ENCODE measurements at places on chromosomes 5 and 9. TPM values are rescaled to one million over a fixed set of nuclear protein-coding genes. Genes with fewer than 3 reads are reported as not detected.
A peak's percentile ranks its signal among the peaks of the same experiment; 100 is the strongest.

DNA sequence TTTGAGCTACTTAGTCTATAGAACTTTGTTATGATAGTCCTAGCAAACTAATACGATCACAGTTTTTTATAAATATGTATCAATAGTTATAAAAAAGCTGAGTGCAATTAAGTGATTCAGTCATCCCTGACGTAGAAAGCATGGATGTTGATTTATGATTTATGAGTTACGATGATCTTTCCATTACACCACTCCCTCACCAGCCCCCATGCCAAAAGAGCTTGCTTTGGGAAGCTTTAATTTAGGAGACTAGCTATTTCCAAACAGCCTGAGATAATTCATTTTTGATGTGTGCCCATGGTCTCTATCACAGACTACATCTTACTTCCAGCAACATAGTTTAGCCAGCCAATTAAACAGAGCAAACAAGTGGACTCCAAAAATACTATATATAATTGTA is 256.8 kb downstream of the GABRG2 start:
- no peak for DNase-seq
- no peaks in the 10 kb centered on the region for H3K4me1 ChIP-seq
- H3K4me3 ChIP-seq: no peak overlapping the region
- no peak overlapping the region for H3K27ac ChIP-seq

DNA sequence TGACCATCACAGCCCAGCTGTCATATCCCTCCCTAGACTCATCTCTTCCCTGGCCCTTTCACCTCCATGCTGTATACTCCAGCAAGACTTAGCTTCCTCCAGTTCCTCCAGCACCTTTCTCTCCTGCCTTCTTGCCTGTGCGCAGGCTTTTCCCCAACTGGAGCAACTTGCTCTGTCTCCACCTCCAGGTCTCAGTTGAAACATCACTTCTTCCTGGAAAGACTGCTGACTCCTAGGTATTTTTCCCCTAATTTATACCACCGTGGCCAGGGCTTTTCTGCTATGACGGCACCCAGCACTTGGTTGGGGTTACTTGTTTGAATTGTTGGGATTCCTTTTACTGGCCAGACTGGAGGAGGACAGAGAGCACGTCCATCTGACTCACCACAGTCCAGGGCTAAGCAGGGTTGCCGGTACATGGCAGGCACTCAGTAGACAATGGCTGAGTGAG is 67.5 kb downstream of the KCNIP1 start:
- no peak for DNase-seq
- H3K4me3 ChIP-seq: no peak overlapping the region
- H3K4me1 ChIP-seq: peaks cover 14% of the 10 kb centered on the region
- H3K36me3 ChIP-seq: peaks cover 3% of the 10 kb centered on the region

DNA sequence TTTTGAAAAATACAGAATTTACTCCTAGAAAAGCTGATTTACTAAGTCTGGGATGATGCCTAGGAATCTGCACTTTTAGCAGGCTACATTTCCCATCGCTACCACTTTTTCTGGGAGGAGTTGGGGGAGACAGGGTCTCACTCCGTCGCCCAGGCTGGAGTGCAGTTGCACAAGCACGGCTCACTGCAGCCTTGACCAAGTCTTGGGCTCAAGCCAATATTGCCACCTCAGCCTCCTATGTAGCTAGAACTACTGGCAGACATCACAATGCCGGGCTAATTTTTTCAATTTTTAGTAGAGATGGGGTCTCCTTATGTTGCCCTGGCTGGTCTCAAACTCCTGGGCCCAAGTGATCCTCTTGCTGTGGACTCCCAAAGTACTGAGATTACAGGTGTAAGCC is 85.9 kb downstream of the NR6A1 start:
- no peaks in the 10 kb centered on the region for H3K4me1 ChIP-seq
- no peak overlapping the region for H3K27ac ChIP-seq
- no peak overlapping the region for H3K4me3 ChIP-seq
- H3K36me3 ChIP-seq: no peaks in the 10 kb centered on the region

DNA sequence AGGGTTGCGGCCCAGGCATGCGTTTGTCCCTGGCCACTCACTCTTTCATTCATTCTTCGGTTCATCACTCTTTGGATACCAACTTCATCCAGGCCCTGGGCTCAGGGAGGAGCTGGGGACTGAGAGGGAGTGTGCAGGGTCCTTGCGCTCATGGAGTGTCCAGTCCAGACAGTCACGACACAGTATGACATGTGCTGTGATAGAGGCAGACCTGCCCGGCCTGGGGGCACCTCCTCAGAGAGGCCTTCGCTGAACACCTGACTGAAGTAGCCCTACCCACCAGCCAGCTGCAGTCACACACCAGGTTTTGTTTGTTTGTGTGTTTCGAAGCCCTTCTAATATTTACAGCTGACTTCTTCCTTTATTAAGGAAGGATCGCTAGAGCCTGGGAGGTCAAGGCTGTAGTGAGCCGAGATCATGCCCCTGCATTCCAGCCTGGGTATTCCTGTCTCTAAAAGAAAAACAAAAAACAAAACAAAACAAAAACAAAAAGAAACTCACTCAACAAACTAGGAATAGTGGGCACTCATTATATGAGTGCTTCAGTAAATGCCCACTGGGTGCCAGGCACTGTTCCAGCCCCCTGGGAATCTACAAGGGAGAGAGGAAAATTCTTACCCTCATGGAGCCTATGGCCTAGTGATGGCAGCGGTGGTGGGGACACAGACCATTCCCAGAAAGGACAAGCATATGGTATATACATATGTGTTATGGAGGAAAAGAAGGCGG is 6.3 kb upstream of the PSD2 start:
- H3K4me1 ChIP-seq: peaks cover 5% of the 10 kb centered on the region
- DNase-seq: no peak
- H3K36me3 ChIP-seq: peaks cover 14% of the 10 kb centered on the region
- peak overlapping the region; percentile 34 for H3K27ac ChIP-seq
- H3K27me3 ChIP-seq: peaks cover 46% of the 10 kb centered on the region

DNA sequence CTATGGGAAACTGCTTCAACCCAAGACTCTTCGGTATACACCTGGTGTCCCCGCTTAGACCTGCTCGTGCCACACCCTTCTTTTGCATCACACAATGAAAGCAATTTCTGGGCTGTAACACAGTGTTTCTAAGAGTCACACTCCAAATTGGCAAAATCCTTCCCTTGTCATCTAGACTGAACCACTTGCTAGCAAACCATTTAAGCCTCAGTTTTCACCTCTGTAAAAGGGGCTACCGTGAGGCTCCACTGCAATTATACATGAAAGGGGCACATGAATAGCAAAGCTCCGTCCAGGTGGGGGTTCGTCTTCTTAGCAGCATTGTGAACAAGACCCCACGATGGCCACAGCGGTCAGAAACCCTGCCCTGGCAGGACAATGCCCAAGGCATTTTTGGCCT is 166.8 kb downstream of the PAX5 start:
- no peaks in the 10 kb centered on the region for H3K36me3 ChIP-seq
- no peak for DNase-seq
- H3K27me3 ChIP-seq: peaks cover 35% of the 10 kb centered on the region
- H3K4me1 ChIP-seq: peaks cover 3% of the 10 kb centered on the region

Gene CCL28
- 10.6 TPM for total RNA-seq

DNA sequence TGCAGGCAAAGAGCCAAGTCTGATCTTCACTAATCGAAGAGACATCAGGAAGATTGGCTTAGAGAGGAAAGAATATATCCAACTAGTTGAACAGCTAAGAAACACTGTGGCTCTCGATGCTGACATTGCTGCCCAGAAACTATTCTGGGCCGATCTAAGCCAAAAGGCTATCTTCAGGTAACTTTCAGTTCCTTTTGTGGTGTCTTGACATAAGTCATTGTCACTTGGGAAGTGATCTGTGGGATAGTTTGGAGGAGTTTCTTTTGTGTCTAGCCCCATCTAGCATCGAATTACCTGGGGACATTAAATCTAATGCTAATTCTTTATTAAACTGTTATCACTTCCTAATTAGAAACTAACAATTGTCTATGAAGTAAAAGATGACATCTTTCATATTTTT is 24.0 kb downstream of the VLDLR start:
- no peaks in the 10 kb centered on the region for H3K4me1 ChIP-seq
- no peak overlapping the region for H3K4me3 ChIP-seq
- no peak for DNase-seq
- H3K27me3 ChIP-seq: no peaks in the 10 kb centered on the region

DNA sequence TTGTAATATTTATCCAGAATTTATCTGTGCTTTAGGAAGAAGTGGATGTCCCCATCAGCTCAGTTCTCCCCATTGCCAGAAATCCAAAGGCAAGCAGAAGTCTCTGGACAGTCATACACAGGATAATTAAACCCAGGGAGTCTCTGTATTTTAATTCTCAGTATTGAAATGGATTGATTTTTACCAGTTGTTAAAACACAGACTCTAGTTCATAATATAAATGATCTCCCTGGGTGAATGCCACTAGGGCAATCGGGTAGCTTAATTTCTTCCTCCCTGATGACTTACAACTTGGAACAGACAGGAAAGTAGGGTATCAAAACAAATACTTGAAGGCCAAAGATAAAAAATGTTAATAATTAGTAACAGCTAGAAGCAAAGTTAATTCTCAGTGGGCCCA is 66.5 kb upstream of the DAP start:
- DNase-seq: no peak
- peaks cover 21% of the 10 kb centered on the region for H3K27me3 ChIP-seq
- no peaks in the 10 kb centered on the region for H3K4me1 ChIP-seq
- peaks cover 2% of the 10 kb centered on the region for H3K36me3 ChIP-seq
- no peak overlapping the region for H3K4me3 ChIP-seq

DNA sequence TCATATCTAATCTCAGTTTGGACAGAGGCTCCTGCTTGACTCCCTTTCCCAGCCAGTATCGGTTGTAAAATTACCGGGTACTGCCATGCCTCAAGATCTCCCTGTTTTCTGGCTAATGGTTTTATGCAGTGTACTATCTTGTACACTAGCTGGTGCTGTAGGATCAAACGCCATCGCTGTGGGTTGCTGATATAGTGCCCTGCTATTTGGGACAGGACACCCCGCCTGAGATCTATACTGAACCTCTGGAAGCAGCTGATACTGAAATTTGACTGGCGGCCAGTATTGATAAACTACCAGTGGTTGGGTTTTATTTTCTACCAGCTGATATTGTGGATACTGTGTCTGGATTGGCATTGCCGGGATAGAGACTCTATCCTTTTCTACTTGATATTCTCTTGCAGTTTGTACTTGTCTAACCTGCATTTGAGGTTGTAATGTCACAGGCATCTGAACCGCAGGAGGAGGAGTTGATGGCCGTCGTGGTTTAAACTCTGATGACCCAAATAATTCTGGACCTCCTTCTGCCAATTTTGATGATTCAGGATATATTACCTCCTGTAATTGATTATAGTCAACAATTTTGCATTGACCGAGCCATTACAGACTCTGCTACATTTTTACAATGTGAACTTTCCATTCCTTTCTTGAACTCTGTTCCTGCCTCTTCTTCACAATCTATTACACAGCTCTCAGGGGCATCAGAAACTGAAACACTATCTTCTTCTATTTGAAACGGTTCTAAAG is 112.5 kb upstream of the LARP1 start:
- H3K4me3 ChIP-seq: no peak overlapping the region
- peaks cover 15% of the 10 kb centered on the region for H3K27me3 ChIP-seq
- DNase-seq: no peak
- peaks cover 10% of the 10 kb centered on the region for H3K4me1 ChIP-seq
- no peak overlapping the region for H3K27ac ChIP-seq

DNA sequence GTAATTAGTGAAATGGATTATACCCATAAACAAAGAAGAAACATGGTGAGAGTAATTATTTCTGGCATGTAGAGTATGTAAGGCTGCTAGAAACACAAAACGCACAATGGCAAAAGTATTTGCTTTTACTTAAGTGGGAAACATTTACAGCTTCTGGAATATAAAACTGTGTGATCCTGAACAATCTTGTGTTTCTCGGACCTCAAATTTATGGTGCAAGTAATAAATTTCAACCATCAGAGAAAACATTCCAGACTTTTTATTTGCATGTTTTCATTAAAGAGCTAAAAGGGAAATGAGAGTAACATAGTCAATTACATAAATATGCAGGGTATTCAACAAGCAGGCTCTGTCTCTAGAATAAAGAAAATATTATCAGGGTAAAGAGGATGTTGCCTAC is 17.2 kb upstream of the PRR16 start:
- H3K27me3 ChIP-seq: peaks cover 4% of the 10 kb centered on the region
- no peak overlapping the region for H3K27ac ChIP-seq

Gene OCLN
- 9.0 TPM for total RNA-seq

Gene TAF11L9
- total RNA-seq: not detected

Gene CARTPT
- total RNA-seq: not detected

DNA sequence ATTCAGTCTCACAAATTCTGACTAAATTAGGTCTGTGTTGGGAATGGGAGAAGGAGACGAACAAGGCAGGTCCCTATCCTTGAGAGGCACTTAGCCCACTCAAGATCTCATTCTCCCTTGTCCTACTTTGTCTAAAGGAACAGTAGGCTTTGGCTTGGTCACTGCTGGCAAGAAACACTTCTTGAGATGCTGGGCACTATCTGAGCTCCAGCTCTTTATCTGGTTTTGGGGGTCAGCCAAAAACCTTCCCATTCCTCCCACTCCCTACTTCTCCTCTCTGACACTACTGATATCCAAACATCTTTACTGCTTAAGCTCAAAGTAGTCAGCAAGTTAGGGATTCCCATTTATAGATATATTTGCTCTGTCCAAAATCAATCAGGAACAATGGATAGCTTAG is 155.2 kb downstream of the MAPKAP1 start:
- no peaks in the 10 kb centered on the region for H3K27me3 ChIP-seq
- H3K4me1 ChIP-seq: peaks cover 3% of the 10 kb centered on the region
- no peak overlapping the region for H3K27ac ChIP-seq
- H3K36me3 ChIP-seq: peaks cover 5% of the 10 kb centered on the region
- no peak overlapping the region for H3K4me3 ChIP-seq
- no peak for DNase-seq

- no peaks in the 10 kb centered on the region for H3K27me3 ChIP-seq
- H3K4me3 ChIP-seq: no peak overlapping the region
- peaks cover 11% of the 10 kb centered on the region for H3K36me3 ChIP-seq
- H3K27ac ChIP-seq: peak overlapping the region; percentile 54
- no peak for DNase-seq
Measured at GRCh38 chr5:154372661-154373060, 73.1 kb upstream of the SAP30L start.

- no peak overlapping the region for H3K4me3 ChIP-seq
- H3K27me3 ChIP-seq: no peaks in the 10 kb centered on the region
- H3K36me3 ChIP-seq: peaks cover 2% of the 10 kb centered on the region
- no peak overlapping the region for H3K27ac ChIP-seq
- DNase-seq: no peak
- H3K4me1 ChIP-seq: peaks cover 6% of the 10 kb centered on the region
Measured at GRCh38 chr5:67530609-67531255, 334.1 kb upstream of the CD180 start.

Gene TCF7
- total RNA-seq: 308 TPM

- no peaks in the 10 kb centered on the region for H3K27me3 ChIP-seq
- peak overlapping the region; percentile 99 for H3K27ac ChIP-seq
Measured at GRCh38 chr9:128026255-128026772, 40.8 kb downstream of the NAIF1 start.

- no peaks in the 10 kb centered on the region for H3K36me3 ChIP-seq
- no peaks in the 10 kb centered on the region for H3K4me1 ChIP-seq
- no peak for DNase-seq
- no peaks in the 10 kb centered on the region for H3K27me3 ChIP-seq
- H3K4me3 ChIP-seq: no peak overlapping the region
Measured at GRCh38 chr5:2549900-2550299, 201.6 kb downstream of the IRX2 start.

- peak overlapping the region; percentile 99 for H3K27ac ChIP-seq
- H3K4me3 ChIP-seq: peak overlapping the region; percentile 96
- H3K27me3 ChIP-seq: no peaks in the 10 kb centered on the region
Measured at GRCh38 chr5:43065948-43066798, 26.1 kb upstream of the ANXA2R start.

Gene SNCAIP
- not detected for total RNA-seq

Measured in T-helper 17 cell (primary cell).